ENCODE measurements at places on chromosomes 13 and 19. TPM values are rescaled to one million over a fixed set of nuclear protein-coding genes. Genes with fewer than 3 reads are reported as not detected.
A peak's percentile ranks its signal among the peaks of the same experiment; 100 is the strongest.

Gene THSD1
- 3.2 TPM for total RNA-seq

Gene TMC4
- 0.92 TPM for total RNA-seq

Gene PSG2
- not detected for total RNA-seq

Gene PRKCG
- total RNA-seq: 1.4 TPM

Gene ZNF536
- total RNA-seq: 10.0 TPM

Gene MEDAG
- total RNA-seq: not detected

Gene MEIS3
- total RNA-seq: 29.1 TPM

Gene CEBPG
- total RNA-seq: 15.7 TPM

Gene PTGIR
- not detected for total RNA-seq

Gene CTXN1
- 9.1 TPM for total RNA-seq

Gene CD33
- 0.09 TPM for total RNA-seq

Gene FBXL12
- total RNA-seq: 20.4 TPM

Gene JAK3
- 9.8 TPM for total RNA-seq

Gene MYPOP
- total RNA-seq: 1.8 TPM

- ATAC-seq: no peak
Observed at GRCh38 chr19:17214508-17215126, 540 bp upstream of the USE1 start.

DNA sequence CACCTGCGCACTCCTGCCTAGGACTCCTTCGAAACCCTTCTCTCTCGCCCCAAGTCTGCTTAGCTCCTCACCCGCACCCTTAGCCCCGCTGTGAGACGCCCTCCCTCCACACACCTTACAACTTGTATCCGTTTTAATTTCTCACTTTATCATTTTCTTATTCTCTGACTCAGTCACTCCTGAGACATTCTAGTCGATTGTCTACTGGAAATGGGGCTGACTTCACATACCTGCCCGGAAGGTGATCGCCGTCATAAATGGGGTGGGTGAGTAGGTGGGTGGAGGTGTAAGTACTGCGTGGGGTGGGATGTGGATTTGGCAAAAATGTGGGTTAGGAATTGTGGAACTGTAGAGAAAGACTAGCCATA, 714 bp downstream of the NDFIP2 start:
- peak; percentile 31 for ATAC-seq

GRCh38 chr13:112956571-112957294, 12.3 kb upstream of the MCF2L start:
- ATAC-seq: peak; percentile 83

DNA sequence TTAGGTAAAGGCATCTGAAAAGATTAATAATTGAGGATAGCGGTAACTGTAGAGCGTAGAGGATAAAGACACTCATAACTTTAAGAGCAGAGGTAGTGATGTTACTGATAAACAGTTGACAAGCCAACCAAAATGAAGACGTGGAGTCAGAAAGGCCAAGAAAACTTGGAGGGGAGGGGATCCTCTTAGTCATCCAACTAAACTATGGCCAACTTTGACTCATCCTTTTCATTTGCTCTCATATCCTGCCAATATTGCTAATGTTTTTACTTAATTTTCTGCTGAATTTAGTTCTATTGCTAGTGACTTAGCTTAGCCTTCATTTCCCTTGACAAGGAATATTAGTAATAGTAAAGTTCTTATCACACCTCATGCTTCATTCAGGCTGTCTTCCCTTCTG, 13.4 kb downstream of the ITGBL1 start:
- ATAC-seq: no peak

- no peak for ATAC-seq
Observed at GRCh38 chr19:3175781-3176714, 2.5 kb upstream of the S1PR4 start.

DNA sequence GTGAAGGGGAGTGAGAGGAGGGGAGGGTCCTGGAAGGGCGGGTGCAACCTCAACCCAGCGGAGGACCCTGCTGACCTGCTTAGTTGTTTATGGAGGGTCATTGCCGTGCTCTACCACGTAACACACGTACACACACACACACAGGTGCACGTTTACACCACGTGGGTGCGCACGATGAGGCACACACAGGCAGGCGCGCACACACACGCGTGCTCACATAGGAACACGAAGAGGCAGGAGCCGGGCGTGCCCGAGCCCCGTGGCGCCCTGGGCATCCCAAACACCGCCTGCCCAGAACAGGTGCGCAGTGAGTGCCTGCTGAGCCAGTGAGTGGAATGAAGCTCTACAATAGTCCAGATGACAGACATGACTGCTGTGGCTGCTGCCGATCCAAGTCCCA, 11.2 kb upstream of the MADCAM1 start:
- ATAC-seq: no peak

DNA sequence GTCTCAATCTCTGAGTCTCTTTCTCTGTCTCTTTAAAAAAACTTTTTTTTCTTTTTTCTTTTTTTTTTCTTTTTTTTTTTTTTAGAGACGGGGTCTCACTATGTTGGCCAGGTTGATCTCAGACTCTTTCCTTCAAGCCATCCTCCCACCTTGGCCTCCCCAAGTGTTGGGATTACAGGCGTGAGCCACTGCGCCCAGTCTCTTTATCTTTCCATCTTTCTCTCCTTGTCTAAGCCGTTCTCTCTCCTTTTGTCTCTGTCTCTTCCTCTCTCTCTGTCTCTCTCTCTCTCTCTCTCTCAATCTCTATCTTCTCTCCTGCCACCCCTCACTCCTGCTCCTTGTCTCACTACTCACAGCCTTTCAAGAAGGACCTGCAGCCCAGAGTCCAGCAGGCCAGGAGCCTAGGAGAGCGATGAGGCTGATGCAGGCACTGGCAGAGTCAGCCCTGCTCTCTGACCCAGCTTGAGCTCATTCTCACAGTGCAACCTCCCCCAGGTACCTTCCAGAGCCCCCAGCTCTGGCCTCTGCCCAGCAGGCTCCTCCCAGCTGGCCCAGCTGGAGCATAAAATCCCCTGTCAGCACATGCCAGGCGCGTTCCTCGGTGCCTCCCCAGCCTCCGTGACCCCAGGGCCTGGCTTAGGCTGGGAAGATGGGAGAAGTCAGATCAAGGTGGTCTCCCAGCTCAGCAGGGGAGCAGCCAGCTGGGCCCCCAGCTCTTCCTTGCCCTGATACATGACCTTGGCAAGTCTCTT, at the start of gene NPHS1:
NPHS1 (minus strand) TSS at position 476 of the 752 bp plus-strand sequence. CDS start 667 bp downstream, outside the sequence.
- ATAC-seq: no peak

GRCh38 chr19:2423071-2423914, 4.1 kb downstream of the TIMM13 start:
- no peak for ATAC-seq

- peak; percentile 8 for ATAC-seq
Observed at GRCh38 chr13:52651897-52652195, 790 bp upstream of the SUGT1 start.

DNA sequence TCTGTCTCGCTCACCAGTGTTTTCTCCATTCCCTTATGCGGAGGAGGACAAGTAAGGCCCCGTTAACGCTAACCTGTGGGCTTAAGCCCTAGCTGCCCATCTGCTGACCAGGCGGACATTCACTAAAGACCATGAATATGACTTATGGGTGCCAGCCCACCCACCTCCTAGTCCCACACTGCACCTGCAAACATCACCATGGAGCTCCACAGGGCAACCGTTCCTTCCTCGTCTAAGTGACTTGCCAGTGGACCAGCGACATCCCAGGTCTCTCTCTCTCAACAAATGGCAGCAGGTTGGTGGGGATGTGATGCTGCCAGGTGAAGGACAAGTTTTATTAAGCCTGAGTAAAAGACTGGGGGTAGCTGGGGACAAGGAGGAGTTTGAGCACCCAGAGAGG, 55.2 kb downstream of the CCDC70 start:
- no peak for ATAC-seq

DNA sequence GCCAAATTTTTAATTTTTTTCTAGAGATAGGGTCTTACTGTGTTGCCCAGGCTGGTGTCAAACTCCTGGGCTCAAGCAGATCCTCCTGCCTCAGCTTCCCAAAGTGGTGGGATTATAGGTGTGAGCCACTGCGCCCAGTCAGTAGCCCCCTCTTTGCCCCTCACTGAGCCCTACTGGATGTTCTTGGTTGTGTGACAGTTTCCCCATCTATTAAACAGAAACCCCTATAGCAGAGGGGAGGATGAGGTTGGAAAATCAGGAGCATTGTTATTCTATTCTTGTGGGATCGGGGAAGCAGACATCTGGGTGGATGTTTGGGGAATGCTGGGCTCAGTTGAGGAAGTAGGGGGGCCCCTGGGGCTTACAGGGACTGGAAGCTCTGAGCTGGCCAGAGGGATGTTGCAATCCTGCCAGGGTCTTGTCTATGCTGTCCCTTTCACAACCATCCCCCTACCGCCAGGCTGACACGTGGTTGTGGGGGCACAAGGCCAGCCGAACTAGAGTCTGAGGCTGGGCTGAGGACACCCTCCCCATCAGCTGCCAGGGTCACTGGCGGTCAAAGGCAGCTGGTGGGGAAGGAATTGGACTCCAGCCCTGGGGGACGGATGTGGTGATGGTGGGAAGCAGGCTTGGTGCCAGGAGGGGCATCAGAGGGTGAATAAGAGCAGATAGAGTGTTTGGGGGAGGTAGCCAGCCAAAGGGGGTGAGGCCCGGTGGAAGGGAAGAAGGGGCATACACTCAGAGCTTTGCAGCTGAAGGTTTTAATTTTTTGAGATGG, 10.9 kb downstream of the APOC1 start:
- ATAC-seq: no peak

DNA sequence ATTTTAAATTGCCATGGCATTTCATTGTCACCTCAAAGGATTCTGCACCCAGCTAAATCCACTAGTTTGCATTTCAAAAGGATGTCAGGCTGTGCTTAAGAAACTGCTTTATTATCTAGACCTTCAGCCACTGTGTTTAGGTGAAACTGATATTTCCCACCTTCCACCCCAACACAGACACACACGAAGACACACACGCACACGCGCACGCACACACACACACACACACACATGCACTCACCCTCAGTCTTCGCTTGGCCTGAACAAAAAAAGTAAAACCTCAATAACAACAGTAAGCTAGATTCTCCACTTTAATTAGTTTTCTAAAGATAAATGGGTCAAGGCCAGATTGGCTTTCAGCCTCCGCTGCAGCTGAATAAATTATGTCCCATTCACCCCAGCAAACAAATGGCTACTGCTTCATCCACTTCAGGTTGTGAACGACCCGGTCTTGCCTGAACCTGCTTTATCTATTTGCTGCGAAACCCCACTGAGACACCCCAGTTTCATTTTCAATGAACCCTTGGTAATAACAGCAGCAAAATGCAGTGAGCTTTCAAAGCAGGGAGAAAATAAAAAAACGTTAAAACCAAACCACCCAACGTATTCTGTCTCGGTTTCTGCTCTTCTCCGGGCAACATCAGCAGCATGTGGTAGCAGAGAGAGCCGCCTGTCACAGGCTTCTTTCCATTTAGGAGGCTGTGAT, 166.8 kb downstream of the DCT start:
- peak; percentile 80 for ATAC-seq

GRCh38 chr13:75829830-75830229, 193.7 kb downstream of the LMO7 start:
- no peak for ATAC-seq

- ATAC-seq: no peak
Observed at GRCh38 chr13:47146991-47147811, 250.3 kb upstream of the HTR2A start.

GRCh38 chr19:49907745-49908446, 11.2 kb upstream of the IL4I1 start:
- no peak for ATAC-seq

- ATAC-seq: no peak
Observed at GRCh38 chr19:50546527-50547221, 21.6 kb downstream of the LRRC4B start.

- no peak for ATAC-seq
Observed at GRCh38 chr13:112651311-112651710, 38.5 kb upstream of the ATP11A start.

DNA sequence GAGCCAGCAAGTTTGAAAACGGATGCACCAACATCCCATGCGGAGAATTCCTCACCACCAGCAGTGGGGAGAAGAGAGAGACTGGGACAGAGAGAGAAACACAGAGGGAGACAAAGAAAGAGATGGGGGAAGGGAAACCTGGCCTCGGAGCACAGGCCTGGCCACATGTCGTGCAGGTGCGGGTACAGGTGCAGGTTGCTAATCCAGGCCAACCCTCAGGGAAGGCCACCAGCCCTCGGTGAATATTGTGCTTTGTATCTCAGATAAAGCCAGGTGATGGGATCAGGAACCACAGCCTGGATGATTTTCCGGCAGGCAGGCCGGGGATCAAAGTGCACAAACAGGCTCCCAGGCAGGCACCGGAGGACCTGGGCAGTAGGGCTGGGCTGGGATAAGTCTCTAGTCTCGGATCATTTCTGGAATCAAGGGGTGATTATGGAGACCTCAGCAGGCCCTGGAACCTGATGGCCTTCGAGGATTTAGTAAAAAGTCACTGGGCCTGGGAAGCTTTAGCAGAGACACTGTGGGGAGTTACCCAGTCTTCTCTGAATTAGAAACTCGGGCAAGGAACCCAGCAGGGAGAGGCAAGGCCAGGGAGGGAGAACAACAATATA, 3.7 kb downstream of the GAS6 start:
- ATAC-seq: no peak

DNA sequence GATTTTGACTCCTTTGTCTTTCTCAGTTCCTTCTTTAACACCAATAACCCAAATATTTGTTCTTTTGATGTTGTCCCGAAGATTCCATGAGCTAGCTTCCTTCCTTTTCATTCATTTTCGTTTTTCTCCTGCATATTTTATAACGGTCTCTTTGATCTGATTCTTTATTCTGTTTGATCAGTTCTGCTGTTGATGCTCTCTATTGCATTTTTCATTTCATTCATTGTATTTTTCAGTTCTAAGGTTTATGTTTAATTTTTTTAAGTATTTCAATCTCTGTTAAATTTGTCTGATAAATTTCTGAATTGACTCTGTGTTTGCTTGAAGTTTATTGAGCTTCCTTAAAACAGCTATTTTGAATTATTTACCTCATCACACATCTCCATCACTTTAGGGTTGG, 68.4 kb upstream of the LRCH1 start:
- no peak for ATAC-seq

- ATAC-seq: no peak
Observed at GRCh38 chr13:46561286-46561685, 8.3 kb downstream of the LRCH1 start.

DNA sequence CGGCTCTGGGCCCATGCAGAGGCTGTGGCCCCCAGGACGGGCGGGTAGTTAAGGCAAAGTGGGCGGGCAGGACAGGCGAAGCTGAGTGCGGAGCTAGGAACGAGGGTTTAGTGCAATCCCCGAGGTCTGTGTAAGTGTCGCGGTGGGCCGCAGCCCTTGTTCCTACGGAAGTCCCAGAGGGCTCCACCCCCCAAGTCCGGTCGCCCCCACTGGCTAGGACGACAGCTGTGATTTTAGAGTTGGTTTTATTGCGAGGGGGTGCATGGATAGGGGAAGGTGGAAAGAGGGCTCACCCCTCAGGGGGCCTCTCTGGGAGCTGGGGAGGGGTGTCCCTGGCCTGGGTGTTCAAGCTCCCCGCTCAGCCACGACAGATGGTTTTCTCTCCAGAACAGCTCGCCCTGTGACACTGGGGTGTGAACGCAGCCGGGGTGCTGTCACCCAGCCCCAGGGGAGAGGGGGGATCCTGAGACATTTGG, 21.7 kb downstream of the ZBTB7A start:
- peak; percentile 24 for ATAC-seq

GRCh38 chr19:53102756-53103233, 427 bp downstream of the ZNF160 start:
- peak; percentile 37 for ATAC-seq
